Mesenteric fat pad (tissue), 1 donor: ENCODE measurements at places on chromosomes 2 and 18. TPM values are rescaled to one million over a fixed set of nuclear protein-coding genes. Genes with fewer than 3 reads are reported as not detected.

- DNase-seq: no peak
Observed at GRCh38 chr2:105396254-105397024, 2.4 kb downstream of the FHL2 start.

DNA sequence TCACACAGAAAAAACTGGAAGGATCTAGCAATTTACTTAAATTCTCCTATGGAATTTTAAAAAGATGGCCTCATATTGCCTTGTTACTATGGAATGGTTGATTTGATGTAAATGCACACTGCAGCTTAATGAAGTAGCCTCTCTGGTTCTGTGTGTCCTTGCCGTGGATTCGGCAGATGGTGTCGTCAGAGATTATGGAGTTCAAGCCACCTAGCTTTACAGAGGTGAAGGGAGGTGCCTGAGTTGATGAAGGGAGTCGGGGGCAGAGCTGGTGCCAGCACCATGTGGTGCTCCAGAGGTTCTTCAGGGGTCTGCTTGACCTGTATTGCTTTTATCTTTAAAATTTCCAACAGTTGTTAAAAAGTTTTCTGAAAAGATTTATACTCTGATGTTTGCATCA lies 48.8 kb downstream of the ASAP2 start:
- no peak for DNase-seq

DNA sequence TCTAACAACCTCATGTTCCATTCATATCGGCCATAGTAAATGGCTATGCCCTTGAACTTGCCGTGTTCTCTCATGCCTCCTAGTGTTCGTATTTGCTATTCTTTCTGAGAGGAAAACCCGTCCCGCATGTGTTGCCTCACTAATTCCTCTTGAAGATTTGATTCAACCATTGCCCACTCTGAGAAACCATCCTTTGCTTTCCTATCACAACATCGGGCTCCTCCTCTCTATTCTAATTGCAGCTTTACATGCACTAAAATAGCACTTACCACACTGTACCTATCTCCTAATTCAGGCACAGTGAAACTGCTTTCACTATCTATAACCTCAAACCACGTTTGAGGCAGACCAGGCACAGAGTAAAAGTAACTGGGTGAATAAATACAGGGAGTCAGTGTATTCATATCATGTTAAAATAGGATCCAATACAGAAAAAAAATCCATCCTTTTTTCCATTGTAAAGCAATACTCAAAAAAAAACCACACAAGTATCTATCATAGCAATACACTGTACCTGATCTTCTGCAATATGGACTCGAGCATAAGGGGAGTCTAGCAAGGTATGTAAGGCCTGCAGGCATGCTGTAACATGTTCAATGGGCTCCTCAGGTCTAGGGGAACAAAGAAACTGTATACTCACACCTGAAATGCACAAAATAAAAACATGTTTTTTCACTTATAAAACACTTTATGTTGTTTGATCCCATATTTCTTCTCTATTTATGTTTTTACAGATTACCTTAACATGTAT lies 39.0 kb upstream of the STRN start:
- DNase-seq: no peak

GRCh38 chr2:177287814-177288213 lies 23.3 kb upstream of the NFE2L2 start:
- no peak for DNase-seq

GRCh38 chr2:53877112-53877511 lies 17.3 kb upstream of the GPR75 start:
- no peak for DNase-seq

- no peak for DNase-seq
Observed at GRCh38 chr2:180664507-180664906, 315.9 kb upstream of the UBE2E3 start.

DNA sequence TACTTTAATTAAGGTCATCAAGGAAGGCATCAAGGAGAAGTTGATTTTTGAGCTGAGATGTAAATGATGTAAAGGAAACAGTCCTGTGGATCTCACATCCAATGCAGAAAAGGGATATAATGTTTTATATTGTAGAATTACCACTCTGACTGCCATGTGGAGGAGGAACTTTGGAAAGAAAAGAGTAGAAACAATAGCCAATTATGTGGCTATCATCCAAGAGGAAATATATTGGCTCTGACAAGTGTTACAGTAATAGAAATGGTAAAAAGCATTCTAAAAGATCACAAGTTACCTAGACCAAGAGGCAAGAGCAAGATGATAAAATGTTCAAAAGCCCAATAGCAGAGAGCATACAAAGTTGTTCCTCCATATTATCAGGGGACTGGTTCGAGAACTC lies 26.8 kb downstream of the BARD1 start:
- DNase-seq: no peak

The LRRC30 gene
- not detected for total RNA-seq

The SP110 gene
- 24.5 TPM for total RNA-seq

The FZD7 gene
- total RNA-seq: 7.8 TPM

The LYPD6B gene
- not detected for total RNA-seq

The MYCN gene
- total RNA-seq: 0.29 TPM

The OBSL1 gene
- 61.5 TPM for total RNA-seq

The NT5DC4 gene
- not detected for total RNA-seq

The PNPT1 gene
- 22.8 TPM for total RNA-seq
